Activated naive CD8-positive, alpha-beta T cell treated with anti-CD3 and anti-CD28 coated beads, Interleukin-2, amount 10 ng/mL, durations not matched to agents 7 days and 5 days (primary cell): ENCODE measurements at places on chromosomes 3 and 15. TPM values are rescaled to one million over a fixed set of nuclear protein-coding genes. Genes with fewer than 3 reads are reported as not detected.

The ISL2 gene
- not detected for total RNA-seq

The SMAD6 gene
- total RNA-seq = 0.94 TPM

The DNASE1L3 gene
- not detected for total RNA-seq

The COL8A1 gene
- total RNA-seq = not detected

The SELENOS gene
- total RNA-seq = 28.2 TPM

The TMEM212 gene
- total RNA-seq = not detected

The MOBP gene
- not detected for total RNA-seq

The VILL gene
- total RNA-seq = 25.2 TPM

The LHFPL4 gene
- total RNA-seq = not detected

The CNTN4 gene
- total RNA-seq = not detected

The CPN2 gene
- total RNA-seq = not detected

The TUSC7 gene
- not detected for total RNA-seq

The C3orf49 gene
- not detected for total RNA-seq

The C3orf52 gene
- total RNA-seq = 2.1 TPM

The GOLGA8K gene
- 4.0 TPM for total RNA-seq

The STARD9 gene
- 14.0 TPM for total RNA-seq

The CHRNA5 gene
- 1.2 TPM for total RNA-seq

The C2CD4A gene
- total RNA-seq = not detected

The GATA2 gene
- not detected for total RNA-seq

The TEX55 gene
- total RNA-seq = not detected

The SLC12A8 gene
- total RNA-seq = 0.47 TPM

The SLC22A14 gene
- total RNA-seq = 0.17 TPM

The BFSP2 gene
- total RNA-seq = not detected

The CHRNA3 gene
- not detected for total RNA-seq

The AMT gene
- total RNA-seq = 10.3 TPM

The GRIP2 gene
- not detected for total RNA-seq

The RTP3 gene
- total RNA-seq = not detected

The PPP4R2 gene
- total RNA-seq = 66.3 TPM

The PLA2G4D gene
- total RNA-seq = not detected

The BTLA gene
- total RNA-seq = 27.8 TPM

The PIERCE2 gene
- total RNA-seq = not detected

The TLR9 gene
- total RNA-seq = 2.0 TPM

The LRRC49 gene
- total RNA-seq = not detected

The GOLGA8R gene
- 35.4 TPM for total RNA-seq

The UMPS gene
- total RNA-seq = 38.0 TPM

The CCR2 gene
- total RNA-seq = 53.0 TPM

The BHLHE40 gene
- total RNA-seq = 208 TPM

The LRTM1 gene
- total RNA-seq = not detected

The ANKUB1 gene
- not detected for total RNA-seq

The ANKRD63 gene
- not detected for total RNA-seq

The MYO1E gene
- total RNA-seq = 73.9 TPM

The DNAJA4 gene
- total RNA-seq = 28.5 TPM

The MLF1 gene
- 1.2 TPM for total RNA-seq

The RARRES1 gene
- not detected for total RNA-seq
